ENCODE measurements at places on chromosomes 6 and 20.

DNA sequence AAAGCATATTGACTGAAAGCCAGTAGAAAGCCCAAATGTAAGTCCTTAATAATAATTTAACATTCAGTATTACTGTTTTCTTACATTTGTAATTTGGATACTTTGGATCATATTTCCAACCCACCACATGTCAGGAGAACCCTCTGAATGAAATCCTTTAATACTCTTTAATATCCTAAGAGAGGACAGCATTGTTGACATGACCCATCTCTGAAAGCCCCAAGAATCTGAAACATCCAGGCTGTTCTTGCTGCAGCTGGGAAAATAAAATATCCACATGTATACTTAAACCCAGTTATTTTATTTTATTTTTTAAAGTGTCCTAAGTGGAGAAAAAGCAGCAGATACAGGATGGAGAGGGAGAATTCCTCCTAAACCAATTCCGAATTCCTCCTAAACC is 130.8 kb upstream of the RIPOR2 start:
- no peak for DNase-seq

- DNase-seq, result no peak
Measured at GRCh38 chr20:38066969-38067716, 33.6 kb downstream of the RPRD1B start.

DNA sequence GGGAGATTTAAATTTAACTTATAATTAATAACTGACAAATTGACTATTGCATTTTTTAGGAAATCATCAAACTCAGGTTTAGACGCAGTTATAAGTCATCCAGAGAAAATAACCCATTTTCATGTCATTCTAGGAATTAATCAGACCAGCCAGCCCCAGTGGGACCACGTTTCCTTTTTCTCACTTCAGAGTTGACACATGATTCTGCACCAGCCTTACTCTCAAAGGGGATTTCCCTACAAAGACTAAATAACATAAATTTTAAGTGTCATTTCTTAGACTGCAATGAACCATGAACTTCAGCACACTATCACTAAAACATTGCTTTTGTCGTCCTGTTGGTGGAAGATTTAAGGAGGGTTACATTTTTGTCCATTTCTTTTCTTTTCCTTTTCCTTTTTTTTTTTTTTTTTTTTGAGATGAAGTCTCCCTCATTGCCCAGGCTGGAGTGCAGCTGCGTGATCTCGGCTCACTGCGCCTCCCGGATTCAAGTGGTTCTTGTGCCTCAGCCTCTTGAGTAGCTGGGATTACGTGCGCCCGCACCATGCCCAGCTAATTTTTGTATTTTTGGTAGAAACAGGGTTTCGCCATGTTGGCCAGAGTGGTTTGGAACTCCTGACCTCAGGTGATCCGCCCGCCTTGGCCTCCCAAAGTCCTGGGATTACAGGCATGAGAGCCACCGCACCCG is 3.6 kb downstream of the IPCEF1 start:
- DNase-seq, result no peak

DNA sequence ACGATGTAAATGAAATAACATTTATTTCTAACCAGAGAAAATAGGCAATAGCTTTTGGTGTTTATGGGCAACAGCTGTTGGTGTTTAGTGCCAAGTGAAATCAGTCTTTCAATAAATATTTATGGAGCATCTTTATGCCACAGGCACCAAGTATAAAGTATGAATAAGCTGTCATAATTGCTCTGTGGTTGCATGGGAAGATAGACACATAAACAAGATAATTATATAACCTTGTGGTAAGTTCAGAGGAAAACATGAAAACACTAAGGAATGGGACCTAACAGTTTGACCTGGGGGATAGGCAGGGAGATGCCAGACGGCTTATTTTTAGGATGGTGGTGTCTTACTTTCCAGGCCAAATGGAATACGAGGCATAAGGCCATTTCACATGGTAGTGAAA is 110.9 kb downstream of the GFRAL start:
- DNase-seq, result no peak

- DNase-seq, result no peak
Measured at GRCh38 chr20:61674688-61675087, 391.0 kb downstream of the TAF4 start.

DNA sequence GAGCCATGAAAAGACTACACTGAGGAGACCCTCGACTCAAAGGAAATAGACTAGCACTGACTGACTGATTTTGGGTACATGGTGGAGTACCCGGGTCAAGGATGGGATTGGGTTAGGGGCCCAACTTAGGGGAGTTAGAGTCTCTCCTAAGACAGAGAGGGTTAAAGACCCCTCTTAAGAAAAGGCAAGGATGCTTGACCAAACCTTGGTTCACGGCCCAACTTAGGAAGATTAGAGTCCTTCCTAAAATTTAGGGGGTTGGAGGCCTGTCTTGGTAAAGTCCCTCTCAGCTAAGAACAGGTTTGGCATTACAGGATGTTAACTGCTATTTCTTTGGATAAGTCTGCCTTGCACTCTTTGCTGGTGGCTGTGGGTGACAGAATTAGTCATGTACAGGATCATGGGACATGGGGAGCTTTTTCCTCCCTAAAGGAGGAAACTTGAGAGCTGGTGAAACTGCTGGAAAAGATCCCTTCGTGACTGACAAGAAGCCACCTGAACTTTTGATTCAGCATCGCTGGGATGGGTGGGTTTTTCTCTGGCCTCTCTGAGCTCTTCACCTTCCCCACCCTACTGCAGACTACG is 12.3 kb upstream of the SLC22A16 start:
- no peak for DNase-seq

- no peak for DNase-seq
Measured at GRCh38 chr20:57392512-57393271, 1.5 kb downstream of the RBM38 start.
